Right renal pelvis (tissue), 4 donors: ENCODE measurements at places on chromosomes 6 and 20.
A peak's percentile ranks its signal among the peaks of the same experiment; 100 is the strongest.

GRCh38 chr20:63930971-63931553 lies 25.2 kb downstream of the UCKL1 start:
- DNase-seq = no peak

DNA sequence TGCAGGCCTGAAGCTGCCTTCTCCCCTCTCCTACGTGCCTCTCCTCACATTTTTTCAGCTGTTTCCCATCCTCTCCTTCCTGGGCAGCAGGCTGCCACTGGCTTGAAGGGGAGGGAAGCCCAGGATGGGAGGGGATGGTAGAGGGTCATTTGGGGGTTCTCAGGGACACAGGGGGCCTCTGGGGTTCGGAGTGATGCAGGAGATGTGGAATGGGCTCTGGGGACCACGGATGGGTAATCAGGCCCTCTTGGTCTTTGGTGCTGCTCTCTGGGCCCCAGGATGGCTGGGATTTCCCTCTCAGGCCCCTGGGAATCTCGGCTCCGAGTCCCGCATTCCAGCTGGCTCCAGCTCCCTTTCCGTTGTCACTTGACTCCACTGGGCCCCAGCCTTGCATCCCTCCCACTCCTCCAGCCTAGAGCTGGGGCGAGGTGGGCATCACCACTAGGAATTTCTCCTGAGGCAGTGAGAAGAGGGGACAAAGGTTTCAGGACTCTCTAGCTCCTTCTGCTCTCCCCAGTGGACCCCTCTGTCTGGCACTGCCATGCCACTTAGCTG lies 2.0 kb upstream of the DDR1 start:
- peak; percentile 34 for DNase-seq

- no peak for DNase-seq
These were observed 78.3 kb downstream of the TBX18 start for GRCh38 chr6:84685983-84686584.

DNA sequence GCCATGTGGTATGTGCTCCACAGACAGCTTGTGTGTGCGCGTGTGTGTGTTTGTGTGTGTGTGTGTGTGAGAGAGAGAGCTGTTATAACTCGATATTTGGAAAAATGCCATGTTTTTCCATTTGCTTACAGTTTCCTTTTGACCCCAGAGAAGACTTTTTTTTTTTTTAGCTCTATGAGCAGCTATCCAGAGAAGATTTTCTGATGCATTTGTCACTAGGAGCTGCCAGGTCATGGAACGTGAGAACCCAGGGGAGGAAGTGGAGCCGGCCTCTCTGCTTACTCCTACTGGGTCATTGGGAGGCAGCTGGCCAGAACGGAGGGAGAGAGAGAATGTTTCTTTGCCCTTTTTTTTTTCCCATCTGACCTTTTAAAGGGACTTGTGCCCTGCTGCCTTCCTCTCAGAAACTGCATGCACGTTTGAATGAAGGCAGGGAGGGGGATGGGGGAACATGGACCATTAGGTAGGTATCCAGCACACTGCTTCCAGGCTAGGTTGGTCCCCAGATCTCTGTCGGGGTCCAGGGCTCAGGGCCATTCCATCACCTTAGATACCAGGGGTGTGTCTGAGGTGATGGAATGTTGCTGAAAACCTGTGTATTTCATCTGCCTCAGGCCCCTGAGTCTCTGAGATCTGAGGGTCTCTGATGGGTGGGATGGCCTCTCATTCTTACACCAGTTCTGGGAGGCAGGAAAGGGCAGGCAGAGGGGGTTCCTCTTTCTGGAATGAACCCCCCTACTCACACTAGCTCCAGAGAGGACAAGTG lies 11.2 kb upstream of the MRPS18A start:
- no peak for DNase-seq

DNA sequence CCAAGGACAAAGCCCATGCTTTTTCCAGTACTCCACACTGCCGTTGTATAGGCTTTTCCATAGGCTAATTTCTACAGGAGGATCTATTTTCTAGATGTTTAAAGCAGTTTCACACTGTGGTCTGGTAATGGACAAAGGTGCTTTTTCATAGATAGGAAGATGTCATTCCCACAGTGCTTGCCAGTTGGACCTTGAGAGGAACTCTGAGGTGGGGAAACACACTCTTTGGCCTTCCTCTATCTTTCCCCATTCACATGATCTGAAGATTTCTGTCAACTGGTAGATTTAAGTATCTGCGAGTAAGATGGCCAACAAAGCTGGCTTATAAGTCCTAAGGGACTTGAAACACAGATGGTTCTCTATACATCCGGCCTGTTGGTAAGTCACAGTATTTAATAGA lies 477.3 kb downstream of the UTRN start:
- DNase-seq = no peak

DNA sequence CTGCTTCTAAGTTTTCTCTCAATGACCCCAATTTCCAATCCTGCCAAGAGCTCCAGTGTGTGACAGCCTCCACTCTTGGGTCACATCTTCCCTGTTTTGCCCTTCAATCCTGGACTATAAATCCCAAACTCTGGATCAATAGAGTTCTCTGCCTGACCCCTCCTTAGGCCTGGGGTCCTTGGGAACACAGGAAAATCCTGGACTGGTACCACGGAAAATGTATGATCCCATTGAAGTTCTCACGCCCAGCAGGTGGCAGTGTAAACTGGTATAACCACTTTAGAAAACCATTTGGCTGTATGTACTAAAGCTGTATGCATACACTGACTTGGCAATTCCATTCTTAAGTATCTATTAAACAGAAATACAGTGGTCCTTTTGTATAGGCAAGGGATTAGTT lies 98.0 kb downstream of the SNAP25 start:
- DNase-seq = no peak

DNA sequence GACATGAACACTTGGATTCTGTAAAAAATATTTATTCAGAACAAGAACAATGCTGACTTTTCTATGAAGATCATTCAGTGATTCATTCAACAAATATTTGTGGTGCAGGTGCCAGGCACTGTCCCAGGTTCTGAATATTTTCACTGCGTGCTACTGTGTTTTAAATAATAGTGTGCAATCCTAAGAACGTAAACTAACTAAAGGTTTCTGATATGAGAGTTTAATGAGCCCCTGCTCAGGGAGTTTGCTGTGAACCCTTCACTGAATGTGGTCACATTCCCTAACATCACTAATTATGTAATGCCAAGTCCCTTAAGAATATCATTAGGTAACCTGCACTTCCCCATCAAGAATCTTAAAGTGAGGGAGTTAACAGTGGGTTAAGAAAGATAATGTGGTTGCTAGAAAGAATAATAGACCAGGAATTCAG lies 1.7 kb upstream of the TMEM170B start:
- no peak for DNase-seq

- no peak for DNase-seq
These were observed 3.8 kb downstream of the LYRM4 start for GRCh38 chr6:5256952-5257351.

DNA sequence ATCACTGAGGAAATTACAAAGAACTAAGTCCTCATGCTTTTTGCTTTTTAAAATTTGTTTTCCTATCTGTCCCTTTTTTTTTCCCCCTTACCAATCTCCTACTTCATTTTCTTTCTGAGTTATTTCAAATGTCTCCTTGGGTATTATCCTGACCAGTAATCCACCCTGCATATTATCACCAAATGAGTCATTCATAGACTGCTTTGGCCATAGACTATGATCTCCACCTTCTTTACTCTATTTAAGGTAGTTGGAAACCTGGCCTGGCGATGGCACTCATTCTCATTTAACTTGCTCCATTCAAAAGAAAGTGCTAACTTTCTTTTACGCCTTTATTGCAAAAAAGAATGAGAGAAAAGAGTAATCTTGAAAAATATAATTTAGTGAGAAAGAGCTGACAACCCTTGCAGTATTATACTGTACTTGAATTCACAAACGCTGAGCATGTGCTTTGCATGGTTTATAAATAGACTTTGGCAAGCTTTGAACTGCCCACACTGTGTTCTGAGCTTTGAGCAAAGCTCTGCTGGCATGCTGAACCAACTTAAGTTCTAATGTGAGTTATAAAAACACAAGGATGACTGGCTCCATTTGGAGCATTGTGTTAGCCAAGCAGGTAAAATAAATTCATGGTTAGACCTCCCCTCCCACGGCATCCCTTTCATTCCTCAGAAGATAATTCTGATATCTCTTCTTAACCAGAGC lies 198.9 kb downstream of the NKAIN2 start:
- no peak for DNase-seq

GRCh38 chr6:42782689-42783176 lies 881 bp downstream of the BICRAL start:
- no peak for DNase-seq

DNA sequence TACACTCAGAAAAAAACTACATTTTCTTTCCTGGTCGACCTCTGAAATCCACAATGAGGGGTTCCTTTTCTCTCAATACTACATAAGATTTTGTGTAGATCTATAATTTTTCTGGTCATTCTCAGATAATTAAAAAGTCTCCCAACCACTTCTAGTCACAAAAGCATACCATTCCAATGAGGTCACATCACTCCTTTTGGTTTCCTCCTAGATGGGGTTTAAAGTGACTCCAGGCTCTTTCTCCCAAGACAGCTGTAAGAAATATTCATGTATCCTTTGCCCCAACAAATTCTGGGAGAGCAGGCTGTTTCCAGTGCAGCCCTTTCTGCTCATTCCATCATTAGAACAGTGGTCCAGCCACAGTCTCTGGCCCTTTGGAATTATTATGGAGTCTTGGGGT lies 43.1 kb upstream of the BEND6 start:
- no peak for DNase-seq

- no peak for DNase-seq
These were observed 78.3 kb upstream of the CHD6 start for GRCh38 chr20:41696428-41696827.

DNA sequence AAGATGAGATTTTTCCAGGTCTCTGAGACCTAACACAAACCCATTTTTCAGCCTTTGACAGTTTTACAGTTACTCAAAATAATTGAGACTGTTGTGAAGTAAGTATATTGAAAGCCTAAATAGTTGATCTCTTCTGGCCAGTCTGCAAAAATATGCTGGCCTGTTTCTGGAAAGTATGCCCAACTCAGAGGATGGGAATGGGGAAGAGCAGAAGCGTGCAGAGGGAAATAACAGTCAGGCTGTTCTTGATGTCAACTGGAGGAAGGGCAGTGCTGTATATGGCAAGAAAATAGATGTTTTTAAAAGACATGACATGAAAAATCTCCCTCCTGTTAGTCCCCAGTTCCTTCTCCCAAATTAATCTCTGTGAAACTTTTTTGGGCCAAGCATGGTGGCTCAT lies 3.8 kb downstream of the GID8 start:
- no peak for DNase-seq

- DNase-seq = peak; percentile 56
These were observed 56.3 kb upstream of the ANKEF1 start for GRCh38 chr20:9978397-9979004.

DNA sequence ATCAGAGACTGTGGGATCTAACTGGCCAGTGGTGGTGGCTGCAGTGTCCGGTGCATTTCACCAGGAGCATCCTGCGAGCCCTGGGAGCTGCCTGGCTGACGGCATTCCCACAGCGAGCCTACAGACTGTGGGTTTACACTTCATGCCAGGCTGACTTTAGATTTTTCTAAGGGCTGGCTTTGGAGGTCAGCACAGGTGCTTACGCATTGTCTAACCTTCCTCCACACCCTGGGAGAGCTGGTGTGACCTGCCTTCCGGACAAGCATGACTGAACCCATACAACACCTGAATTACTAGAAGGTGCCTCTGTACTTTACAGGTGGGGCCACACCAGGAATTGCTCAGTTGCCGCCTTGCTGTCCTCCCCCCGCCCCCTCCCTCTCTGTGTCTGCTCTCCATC lies 96.2 kb downstream of the RREB1 start:
- DNase-seq = no peak

DNA sequence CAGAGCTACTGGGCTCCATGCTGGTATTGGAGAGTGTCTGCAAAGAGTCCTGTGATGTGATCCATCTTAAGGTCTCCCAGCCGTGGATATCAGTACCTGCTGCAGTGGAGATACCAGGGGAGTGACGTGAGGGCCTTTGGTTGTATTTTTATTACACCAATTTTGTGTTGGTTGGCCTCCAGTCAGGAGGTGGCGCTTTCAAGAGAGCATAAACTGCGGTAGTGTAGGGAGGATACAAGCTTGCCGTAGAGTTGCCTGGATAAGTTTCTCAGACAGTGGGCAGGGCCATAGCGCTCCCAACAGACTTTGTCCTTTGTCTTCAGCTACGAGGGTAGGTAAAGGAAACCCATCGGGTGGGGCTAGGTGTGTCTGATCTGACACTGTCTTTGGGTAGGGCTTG lies 113.0 kb upstream of the CEP162 start:
- DNase-seq = no peak

- DNase-seq = no peak
These were observed 27.0 kb downstream of the CLIC5 start for GRCh38 chr6:45988635-45989034.

DNA sequence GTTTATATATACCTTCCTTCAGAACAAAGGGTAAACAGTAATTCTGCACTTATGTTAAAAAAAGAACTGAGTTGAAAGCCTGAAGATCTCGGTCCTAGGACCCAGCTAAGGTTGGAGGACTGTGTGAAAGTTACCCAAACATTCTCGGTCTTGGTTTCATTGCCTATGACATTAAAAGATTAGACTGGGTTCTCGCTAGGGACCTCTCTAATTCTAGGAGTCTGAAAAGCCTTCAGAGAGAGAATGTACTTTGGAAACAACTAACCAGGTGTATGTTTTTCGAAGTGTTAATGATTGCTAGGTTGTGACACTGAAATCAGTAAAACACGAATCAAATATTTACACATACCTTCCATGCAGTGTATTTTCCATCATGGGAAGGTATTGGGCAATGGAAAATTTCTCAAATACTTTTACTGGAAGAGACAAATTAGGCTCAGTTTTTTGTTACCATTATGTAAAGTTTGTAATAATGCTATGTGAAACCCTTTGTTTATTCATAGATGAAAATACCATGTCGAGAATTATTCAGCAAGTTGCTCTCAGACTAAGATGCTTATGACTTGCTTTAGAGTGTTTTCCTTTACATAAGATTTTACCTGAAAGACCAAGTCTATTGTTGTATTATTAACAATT lies 113.7 kb upstream of the LOC128125822 start:
- no peak for DNase-seq

DNA sequence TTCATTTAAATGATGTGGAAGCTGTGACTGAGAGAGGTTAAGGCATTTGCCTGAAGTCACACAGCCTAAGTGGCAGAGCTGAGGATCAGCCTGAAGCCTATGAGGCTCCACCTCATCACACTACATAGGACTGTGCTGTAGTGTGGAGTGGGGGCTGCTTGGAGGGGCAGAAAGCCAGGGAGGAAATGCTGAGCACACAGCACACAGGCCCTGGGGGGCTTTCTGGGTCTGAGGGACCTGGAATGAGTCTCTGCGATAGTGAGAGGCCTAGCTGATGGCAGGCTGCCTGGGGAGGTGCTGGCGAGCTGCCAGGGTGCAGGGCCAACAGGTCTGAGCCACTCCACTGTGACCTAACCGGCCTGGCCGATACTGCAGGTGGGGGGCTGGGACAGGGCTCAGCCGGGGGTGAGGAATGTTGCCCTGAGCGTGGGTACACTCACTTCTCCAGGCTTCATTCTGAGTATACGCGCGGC lies 2.2 kb upstream of the ARHGAP40 start:
- DNase-seq = no peak

DNA sequence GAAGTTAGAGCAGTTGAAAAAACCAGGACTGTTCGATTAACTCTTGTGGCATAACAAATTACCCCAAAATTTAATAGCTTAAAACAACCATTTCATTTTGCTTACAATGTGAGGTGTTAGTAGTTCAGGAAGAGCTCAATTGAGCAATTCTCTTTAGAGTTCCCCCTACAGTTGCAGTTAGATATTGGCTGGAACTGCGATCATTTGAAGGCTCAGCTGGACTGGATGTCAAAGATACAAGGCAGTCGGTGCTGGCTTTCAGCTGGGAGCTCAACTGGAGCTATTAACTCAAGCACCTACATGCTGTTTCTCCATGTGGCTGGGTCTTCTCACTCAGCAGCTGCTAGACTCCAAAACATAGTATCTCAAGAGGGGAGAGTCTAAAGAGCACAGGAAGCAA lies 96.0 kb upstream of the LOC128125822 start:
- DNase-seq = no peak
